ENCODE measurements at places on chromosomes 4 and X. TPM values are rescaled to one million over a fixed set of nuclear protein-coding genes. Genes with fewer than 3 reads are reported as not detected.

DNA sequence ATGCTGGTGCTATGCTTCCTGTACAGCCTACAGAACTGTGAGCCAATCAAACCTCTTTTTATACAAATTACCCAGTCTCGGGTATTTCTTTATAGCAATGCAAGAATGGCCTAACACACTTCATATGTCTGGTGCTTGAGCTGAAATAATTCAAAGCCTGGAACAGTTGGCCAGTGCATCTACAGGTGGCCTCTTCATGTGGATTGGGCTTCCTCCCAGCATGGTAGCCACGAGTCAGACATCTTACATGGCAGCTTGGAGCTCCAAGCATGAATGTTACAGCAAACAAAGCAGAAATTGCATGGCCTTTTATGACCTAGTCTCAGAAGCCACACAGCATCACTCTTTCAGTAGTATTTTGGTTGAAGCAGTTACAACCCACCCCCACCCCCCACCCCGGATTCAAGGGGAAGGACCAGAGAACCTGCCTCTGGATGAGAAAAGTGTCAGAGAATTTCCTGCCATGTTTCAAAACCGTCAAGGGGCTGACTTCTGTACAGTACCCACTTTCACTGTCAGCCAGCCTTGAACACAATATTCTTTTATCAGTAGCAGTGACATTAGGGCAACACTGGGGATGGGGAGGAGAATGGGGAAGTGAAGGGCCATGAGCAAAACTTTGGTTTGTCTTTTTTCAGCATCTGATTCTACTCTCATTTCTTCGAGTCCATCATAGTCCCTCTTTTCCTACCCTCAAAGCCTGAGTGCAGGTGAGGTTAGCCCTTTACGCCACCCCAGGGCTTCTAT is 368.7 kb downstream of the BCOR start:
- DNase-seq, result no peak
- no peaks in the 10 kb centered on the region for H3K36me3 ChIP-seq
- H3K27ac ChIP-seq, result no peak overlapping the region
- peaks cover 4% of the 10 kb centered on the region for H3K4me1 ChIP-seq
- peaks cover 32% of the 10 kb centered on the region for H3K27me3 ChIP-seq

DNA sequence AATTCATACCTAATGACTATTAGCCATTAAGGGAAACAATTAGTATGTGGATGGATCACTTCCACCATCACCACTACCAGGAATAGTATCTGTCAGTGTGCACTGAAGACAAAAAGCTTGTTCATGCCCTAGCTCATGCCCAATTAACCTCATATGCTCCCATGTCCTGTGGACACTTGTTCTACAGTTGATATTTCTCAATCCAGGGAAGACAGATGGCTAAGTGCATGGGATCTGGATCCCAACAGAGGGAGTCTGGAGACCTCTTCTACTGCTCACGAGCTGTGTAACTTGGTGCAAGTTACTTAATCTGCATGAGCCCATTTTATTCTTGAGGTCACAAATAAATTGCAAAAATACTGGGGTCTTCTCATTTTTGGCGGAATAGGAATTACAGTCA is 23.7 kb downstream of the AMOT start:
- no peaks in the 10 kb centered on the region for H3K27me3 ChIP-seq
- no peak for DNase-seq
- no peaks in the 10 kb centered on the region for H3K4me1 ChIP-seq
- no peak overlapping the region for H3K4me3 ChIP-seq

GRCh38 chr4:170805352-170805751 is 715.6 kb upstream of the AADAT start:
- H3K27me3 ChIP-seq, result no peaks in the 10 kb centered on the region
- H3K36me3 ChIP-seq, result no peaks in the 10 kb centered on the region
- no peak overlapping the region for H3K4me3 ChIP-seq
- DNase-seq, result no peak
- no peak overlapping the region for H3K27ac ChIP-seq
- no peaks in the 10 kb centered on the region for H3K4me1 ChIP-seq

DNA sequence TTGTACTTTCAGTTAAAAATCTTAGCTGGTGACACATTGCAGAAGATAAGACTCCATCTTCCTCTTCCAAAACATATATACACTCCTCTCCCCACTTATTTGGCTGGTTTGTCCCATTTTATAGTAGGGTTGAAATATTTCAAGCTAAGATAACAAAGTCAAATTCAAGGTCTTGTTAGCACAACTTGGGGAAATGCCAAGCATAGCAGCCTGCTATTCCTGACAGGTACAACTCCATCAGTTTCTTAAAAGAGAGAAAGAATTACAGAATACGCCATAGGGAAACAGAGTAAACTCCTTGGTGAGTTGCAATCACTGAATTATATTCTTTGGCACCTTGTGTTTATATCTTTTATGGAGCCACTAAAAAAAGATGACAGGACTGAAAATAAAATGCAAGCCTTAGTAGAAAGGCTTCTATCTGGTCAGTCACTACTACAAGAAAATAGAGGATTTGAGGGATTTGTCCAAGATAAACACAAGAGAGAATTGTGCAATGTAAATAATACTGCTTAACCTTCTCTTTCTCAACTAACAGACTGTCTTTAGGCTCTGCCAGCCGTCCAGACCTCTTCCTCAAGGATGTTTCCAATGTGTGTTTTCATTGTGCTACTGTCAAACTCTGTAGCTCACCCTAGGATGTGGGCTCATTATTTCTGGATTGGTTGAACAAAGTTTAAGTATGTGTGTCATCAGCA is 170.3 kb downstream of the VEGFC start:
- peaks cover 8% of the 10 kb centered on the region for H3K4me1 ChIP-seq
- H3K36me3 ChIP-seq, result no peaks in the 10 kb centered on the region
- no peak for DNase-seq
- H3K27ac ChIP-seq, result no peak overlapping the region
- H3K27me3 ChIP-seq, result no peaks in the 10 kb centered on the region

DNA sequence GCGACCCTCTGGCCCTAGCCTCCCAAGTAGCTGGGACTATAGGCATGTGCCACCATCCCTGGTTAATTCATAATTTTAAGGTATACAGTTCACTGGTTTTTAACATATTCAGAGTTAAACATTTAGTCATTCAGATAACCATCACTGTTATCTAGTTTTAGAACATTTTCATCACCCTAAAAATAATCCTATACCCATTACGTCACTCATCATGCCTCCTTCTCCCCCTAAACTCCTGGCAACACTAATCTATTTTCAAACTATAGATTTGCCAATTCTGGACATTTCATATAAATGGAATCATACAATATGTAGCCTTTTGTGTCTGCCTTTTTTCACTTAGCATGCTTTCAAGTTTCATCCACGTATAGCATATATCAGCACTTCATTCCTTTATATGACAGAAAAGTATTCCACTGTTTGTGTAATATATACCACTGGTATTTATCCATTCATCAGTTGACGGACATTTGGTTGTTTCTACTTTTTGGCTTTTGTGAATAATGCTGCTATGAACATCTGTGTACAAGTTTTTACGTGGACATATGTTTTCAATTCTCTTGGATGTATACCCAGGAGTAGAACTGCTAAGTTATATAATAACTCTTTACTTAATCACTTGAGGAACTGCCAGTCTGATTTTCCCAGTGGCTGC is 32.0 kb upstream of the RPS3A start:
- H3K27ac ChIP-seq, result no peak overlapping the region
- H3K27me3 ChIP-seq, result no peaks in the 10 kb centered on the region
- no peak for DNase-seq
- no peaks in the 10 kb centered on the region for H3K4me1 ChIP-seq

DNA sequence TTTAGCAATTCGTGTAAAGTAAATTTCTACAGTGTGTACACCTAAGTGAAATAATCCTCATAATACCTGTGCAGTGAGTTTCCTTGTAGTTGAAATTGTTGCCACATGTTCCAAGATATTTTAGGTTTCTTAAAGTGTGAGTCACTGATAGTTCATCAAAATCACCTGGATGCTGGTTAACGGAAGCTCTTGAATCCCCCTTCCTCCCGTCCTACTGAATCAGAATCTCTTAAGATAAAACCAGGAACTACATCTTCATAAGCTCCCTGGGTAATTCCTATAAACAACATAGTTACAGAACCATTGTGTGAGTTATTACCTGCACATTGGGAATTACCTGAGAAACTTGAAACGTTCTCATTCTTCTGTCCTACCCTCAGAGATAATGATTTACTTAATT is 197.4 kb upstream of the HS3ST1 start:
- H3K4me3 ChIP-seq, result no peak overlapping the region
- H3K36me3 ChIP-seq, result no peaks in the 10 kb centered on the region
- no peak for DNase-seq
- H3K27ac ChIP-seq, result no peak overlapping the region
- no peaks in the 10 kb centered on the region for H3K27me3 ChIP-seq

DNA sequence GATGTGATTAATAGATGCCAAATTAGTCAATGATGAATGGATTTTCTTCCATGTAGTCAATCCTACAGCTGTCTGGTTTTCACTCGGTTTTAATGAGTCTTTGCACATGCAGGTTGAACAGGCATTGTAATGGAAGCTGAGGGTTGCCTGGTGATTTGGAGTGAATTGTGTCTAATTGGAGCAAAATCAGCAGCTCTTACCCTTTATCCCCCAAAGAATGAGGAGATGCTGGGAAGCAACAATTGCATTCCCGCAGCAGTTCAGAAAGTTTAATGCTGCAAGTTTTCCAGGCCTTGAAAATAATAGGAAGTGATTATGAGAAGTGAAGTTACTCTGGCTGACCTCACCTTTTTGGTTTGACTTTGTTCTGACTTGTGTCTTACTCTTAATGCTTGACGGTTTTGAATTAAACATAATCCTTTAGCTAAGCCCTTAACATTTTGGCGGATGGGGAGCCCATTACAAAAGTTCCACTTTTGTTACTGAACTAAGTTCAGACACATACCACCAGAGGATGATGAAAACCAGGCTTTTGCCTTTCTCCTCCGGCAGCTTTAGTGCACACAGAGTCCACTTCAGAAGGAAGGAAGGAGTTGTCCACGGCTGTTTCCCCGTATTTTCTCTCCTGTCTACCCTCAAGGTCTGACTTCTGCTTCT is 78.8 kb upstream of the TBC1D9 start:
- no peaks in the 10 kb centered on the region for H3K4me1 ChIP-seq
- no peaks in the 10 kb centered on the region for H3K27me3 ChIP-seq
- no peak overlapping the region for H3K27ac ChIP-seq

Gene DIPK2B
- 11.7 TPM for total RNA-seq

Gene POU3F4
- 0.08 TPM for total RNA-seq
